ENCODE measurements at places on chromosomes 2 and 18.

GRCh38 chr2:11466307-11467128, 557 bp upstream of the E2F6 start:
- DNase-seq: no peak

DNA sequence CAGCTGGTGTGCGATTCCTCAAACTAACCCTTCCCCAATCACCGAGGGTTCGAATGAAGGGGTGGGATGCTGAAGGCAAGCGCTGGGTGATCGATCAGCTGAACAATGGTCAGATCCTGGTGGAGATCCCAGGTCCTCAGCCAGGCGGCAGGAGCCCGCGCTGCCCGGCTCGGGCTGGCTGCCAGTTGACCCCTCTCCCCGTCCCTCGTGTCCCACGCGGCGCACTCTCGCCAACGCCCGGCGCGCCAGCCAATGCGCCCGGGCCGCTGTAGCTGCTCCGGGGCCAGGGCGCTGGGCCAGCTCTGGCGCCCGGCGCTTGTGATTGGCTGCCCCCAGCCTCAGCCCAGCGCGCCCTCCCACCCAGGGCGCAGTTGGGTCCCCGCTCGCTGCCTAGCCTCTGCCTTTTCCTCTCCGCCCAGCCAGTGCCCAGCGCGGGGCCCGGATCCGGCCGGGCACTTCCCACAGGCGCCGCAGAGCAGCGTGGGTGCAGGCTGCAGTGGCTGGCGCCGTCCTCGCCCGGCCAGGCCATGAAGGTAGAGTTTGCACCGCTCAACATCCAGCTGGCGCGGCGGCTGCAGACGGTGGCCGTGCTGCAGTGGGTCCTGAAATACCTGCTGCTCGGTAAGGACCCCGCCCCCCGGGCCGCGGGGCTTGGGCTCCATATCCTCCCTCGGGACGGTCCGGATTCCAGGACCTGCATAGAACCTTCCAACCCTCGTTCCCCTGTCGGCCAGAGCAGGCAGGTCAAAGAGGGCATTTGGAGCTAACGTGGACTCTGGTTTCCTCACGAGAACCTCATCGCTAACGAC, at the start of gene MOGAT1:
TSS of gene MOGAT1 (plus strand) at position 400 of the 809 bp plus-strand sequence. CDS start at position 528, 128 bp downstream.
- DNase-seq: no peak

DNA sequence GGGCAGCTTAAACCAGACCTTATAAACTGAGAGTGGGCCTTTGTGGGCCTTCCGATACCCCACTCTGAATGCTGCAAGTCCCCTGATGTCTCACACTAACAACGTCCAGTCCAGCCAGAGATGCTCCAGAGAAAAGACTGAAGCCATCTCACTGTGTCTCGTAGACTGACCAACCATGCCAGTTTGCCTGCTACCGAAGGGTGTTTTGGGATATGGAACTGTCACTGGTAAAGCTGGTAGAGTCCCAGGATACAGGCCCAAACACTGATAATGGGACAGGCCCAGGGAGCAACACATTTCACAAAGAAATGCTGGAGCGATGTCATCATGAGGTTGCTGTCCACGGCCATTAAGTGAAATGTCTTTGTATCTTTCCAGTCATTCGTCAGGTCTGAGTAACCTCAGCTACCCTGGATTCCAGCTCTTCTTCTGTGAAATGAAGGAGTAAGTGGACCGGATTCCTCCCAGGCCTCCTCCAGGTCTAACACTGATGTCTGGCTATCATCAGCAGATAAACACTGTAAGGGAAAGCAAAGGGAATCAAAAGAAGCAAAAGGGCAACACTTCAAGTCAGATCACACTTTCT, 81.6 kb downstream of the SLC5A7 start:
- no peak for DNase-seq

- DNase-seq: no peak
These were observed 125.4 kb downstream of the CELF4 start for GRCh38 chr18:37440206-37440605.

- DNase-seq: no peak
These were observed 163.3 kb upstream of the SIX3 start for GRCh38 chr2:44778221-44778654.

GRCh38 chr2:170361090-170361936, 183.4 kb downstream of the MYO3B start:
- no peak for DNase-seq

DNA sequence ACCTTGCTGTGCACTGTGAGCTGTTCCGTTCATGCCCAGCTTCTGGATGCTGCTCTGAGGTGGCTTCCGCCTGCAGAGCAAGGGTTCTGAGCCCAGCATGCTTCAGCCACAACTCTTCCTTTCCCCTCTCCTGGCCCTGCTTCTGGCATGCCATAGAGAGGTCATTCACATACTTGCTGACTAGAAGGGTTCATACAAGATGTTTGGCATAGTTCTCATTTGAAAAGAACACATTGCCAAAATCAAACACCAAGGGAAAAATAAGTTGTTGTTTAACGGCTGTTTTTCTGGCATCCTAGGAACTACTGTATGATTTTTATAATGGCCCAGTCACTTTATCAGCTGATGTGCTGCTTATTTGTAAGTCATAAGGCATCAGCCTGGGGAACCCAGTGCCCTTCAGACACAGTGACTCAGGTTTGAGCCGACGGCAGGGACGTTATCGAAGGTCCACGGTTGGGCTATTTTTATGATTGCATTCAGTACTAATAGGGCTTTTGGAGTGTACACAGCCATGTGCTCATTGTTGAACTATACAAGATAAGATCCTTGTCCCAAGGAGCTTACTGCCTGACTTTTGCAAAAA, 53.9 kb upstream of the CTAGE1 start:
- DNase-seq: no peak

DNA sequence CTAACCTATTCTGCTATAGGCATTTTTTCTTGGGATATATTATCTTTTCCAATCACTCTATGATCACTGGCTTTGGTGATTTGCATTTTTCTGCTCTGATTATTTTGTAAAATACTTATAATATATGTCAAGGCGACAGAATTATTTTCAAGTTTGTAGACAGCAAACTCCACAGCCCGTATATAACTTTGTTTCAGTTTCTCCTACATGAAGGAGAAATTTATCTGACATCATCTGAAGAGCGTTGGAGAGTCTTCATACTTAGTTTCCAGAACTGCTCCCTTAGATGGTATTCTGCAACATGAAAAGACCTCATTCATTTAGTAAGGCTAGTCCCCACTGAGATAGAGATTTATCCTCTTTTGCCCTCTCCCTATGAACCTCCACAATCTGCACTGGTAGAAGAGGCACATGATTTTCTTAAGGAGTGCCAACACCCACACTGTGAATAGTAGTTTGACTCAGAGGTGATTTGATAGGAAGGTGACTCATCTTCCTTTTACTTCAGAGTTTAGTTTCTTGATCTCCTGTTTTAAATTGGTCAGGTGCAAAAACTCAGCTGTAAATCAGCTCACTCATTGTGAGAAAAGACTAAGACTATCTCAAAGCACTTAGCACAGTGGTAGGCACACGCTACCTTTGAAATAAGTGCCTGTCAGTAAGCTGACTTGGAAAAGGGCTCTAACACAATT, 1848.6 kb upstream of the CELF4 start:
- no peak for DNase-seq

DNA sequence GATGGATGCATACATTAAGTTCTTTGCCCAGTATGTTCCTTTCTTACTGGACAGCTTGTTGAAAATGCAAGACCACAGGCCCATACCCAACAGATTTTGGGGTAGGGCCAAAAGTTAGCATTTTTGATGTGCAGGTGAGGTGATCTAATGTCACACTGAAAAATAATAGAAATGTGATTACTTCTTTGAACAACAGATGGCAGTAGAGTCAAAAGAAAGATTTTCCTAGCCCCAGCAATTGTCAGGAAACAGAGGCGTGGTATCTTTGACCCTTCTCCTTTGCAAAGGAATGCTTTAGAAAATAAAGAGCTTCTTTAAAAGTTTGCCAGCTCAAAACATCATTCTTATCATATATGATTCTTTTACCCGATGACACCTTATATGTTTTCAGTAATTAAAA, 343.6 kb upstream of the SYT4 start:
- no peak for DNase-seq

DNA sequence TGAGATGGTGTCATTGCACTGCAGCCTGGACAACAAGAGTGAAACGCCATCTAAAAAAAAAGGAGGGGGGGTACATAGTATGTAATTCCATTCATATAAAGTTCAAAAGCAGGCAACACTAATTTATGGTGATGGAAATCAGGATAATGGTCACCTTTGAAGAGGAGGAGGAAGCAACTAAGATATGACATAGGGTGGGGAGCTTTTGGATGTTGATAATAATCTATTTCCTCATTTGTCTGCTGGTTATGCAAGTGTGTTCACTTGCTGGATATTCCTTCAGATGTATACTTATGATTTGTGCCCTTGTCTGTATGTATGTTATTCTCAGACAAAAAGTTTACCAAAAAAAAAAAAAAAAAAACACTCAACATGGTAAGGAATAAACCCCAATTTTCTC, 28.6 kb upstream of the ATIC start:
- no peak for DNase-seq

DNA sequence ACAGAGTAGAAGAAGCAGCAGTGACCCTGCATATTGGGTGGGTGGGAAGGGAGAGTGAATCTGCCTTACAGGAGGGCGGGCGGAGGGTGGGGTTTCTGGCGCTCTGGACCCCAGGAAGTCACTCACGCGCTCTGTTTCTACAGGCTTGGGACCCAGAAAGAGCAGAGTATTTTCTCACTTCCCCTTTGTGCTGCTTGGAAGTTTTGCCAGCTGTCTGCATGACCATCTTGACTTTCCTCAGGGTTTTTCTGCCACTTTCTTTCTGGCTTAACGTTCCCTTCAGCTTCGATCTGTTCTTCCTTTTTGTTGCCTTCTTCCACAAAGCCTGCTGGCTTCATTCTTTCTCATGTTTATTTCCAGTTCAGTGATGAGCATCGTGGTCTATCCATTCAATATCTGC, 383.1 kb downstream of the GALR1 start:
- DNase-seq: no peak

DNA sequence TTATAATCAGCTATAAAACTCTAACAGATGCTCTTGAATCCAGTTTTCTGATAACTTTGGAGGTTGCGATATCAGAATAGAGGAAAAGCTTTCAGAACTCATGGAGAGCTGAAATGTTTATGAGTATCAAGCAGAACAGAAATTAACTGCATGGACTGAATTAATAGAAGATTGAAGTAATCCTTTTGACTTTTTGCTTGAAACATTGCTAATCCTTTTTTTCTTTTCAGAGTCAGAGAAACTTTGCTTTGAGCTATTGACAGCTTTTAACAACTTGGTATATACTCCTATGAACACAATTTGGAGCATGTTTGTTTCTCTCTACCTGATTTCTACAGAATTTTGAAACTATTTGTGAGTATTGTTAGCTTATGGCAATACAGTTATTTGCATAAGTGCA, 1254.8 kb downstream of the LRP1B start:
- DNase-seq: no peak

DNA sequence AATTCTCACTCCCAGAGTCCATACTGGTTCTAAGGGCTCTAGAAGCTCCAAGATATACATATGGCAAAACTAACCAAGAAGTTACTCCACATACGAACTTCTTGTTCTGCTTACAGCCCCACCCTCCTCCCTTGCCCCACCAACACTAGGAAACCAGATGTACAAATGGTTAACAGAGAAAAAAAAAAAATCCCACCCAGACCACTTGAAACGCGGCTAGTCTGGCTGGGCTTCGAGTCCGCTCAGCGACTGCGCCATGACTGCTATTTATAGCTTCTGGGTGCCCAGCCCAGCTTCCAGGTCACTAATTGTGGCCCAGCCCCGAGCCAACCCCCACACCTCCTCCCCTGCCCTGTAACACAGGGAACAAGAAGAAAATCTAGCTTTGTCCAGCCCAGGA, 47.0 kb upstream of the IHH start:
- DNase-seq: no peak

GRCh38 chr2:214902286-214902685, 92.8 kb upstream of the BARD1 start:
- no peak for DNase-seq

DNA sequence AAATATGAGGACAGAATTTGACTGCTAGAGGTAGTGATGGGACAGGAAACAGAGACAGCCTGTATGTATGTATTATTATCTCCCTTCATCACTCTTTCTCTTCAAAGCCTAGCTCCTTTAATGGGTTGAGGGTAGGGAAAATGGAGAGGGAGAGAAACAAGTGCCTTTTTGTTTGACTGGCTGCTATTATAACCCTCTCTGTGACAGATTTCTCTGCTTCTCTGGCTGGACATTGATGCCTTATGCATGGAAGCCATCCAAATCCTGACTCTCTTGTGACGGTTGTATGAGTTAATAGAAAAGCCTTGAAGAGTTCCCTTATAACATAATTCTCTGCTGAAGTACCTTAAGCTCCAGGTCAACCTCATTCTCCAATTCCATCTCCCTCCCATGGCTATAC, 118.5 kb upstream of the COL5A2 start:
- DNase-seq: no peak

- no peak for DNase-seq
These were observed 14.2 kb downstream of the SIGLEC15 start for GRCh38 chr18:45839414-45840395.

DNA sequence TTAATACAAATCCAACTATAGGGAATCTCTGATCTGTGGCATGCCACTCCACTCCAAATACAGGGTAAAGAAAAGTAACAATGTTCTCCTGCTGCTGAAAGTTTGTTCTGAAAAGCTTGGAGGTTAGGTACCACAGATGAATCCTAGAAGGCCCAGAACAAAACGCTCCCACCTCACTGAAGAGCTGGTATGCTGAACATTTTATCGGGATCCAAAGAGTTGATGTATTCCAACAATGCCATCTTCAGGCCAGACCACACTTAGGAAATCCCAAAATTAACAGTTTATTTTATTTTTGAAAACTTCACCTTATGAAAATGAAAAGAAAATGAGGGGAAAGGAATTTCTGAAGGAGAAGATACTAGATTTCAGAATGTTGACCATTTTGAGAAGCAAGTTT, 145.1 kb upstream of the CDH19 start:
- DNase-seq: no peak

Measured in AG04449 (cell line).